Esophagus squamous epithelium (tissue), 5 donors: ENCODE measurements at places on chromosomes 11 and 22.

GRCh38 chr11:19573666-19574065 lies 139.0 kb upstream of the NAV2 start:
- no peak for DNase-seq

GRCh38 chr11:30128269-30128932 lies 102.4 kb upstream of the FSHB start:
- DNase-seq, result no peak

- DNase-seq, result no peak
Measured at GRCh38 chr11:14359501-14360031, 583 bp upstream of the RRAS2 start.

DNA sequence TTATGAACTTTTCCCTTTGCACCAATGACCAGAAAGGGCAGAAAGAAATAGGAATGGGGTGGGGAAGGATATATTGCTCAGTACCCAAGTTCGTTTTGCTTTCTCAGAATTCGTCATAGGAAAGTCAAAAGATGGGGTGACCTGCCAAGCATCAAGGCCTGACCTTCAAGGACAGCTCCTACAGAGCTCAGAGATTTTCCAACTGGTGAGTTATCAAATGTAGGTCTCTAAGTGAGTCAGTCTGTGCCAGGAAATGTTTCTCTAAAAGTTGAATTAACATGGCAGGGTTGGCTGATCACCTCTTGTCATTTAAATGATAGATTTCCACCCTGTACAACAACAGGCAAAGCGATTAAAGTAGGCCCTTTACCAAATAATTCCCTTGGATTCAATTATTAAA lies 307.2 kb downstream of the CADM1 start:
- DNase-seq, result no peak

DNA sequence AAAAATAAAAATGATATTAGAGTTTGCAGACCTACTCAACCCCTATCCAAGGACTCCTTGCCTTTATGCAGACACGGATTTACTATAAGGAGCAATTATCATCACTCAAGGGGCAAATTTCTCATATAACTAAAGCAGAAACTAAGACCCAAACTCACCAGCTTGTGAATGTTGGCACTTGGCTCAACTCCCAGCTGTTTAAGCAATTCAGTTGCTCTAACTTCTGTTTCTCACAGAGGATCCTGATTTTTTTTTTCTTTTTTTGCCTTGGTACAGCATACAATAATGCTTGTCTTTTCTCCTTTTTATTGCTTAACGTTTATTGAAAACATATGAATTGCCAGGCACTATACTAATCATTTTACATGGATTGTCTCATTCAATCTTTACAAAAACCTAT lies 9.6 kb upstream of the CBLIF start:
- DNase-seq, result no peak

DNA sequence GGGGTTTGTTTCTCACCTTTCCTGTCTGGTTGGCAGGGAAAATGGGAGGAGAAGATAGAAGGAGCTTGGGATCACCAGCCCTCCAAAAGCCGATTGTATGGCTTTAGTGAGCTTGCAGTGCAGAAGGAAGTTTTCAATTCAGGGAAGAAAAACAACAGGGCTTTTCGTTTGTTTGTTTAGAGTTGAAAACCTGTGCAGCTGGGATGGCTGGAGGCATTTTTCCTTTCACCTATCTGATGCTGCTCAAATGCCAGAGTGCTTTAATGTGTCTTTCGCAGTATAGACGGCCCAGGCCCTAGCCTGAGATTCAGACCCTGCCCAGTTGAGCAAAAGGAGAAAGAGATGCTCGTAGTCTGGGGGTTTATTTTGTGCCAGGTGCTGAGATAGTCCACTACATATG lies 87.9 kb downstream of the INSC start:
- no peak for DNase-seq
